ENCODE measurements at places on chromosomes 2 and 18.
A peak's percentile ranks its signal among the peaks of the same experiment; 100 is the strongest.

- DNase-seq: no peak
Measured at GRCh38 chr2:12119841-12120240, 373.4 kb downstream of the LPIN1 start.

GRCh38 chr18:22243513-22243912, 74.1 kb downstream of the GATA6 start:
- no peak for DNase-seq

GRCh38 chr18:23458830-23459529, 5.9 kb downstream of the RIOK3 start:
- DNase-seq: no peak

DNA sequence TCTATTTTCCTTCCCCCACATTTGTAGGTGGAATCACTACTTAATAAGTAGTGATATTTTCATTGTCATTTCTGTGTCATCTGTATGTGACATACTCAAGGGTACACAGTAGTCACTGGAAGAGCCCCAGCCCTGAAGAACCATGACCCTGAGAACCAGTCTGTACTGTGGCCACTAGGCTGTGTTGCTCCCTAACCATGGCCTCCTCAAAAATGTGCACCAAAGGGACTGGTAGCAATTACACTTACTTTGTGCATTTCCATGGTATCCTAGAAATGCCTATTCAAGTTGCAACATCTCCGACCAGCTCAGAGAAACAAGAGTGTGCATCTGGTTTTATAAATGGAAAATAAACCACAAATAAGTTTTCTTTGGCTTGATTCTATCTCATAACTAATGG, 155.1 kb downstream of the DOCK10 start:
- DNase-seq: peak; percentile 48

- peak; percentile 31 for DNase-seq
Measured at GRCh38 chr2:230443541-230443940, 27.5 kb downstream of the SP100 start.

GRCh38 chr2:199366406-199366805, 91.3 kb downstream of the SATB2 start:
- peak; percentile 86 for DNase-seq
